Renal cortical epithelial cell (primary cell): ENCODE measurements at places on chromosomes 6 and 20. TPM values are rescaled to one million over a fixed set of nuclear protein-coding genes. Genes with fewer than 3 reads are reported as not detected.

BPIFA1 gene
- total RNA-seq: not detected in 2 replicates

SKIC2 gene
- total RNA-seq: 46.5 and 47.3 TPM in 2 replicates

PKIB gene
- total RNA-seq: 3.6 and 29.3 TPM in 2 replicates

HLA-DRB5 gene
- 0.20 and 0.87 TPM in 2 replicates for total RNA-seq

RNF39 gene
- 0.05 TPM in 1 of 2 replicates, not detected in the other for total RNA-seq

SLA2 gene
- total RNA-seq: not detected in 2 replicates

MICB gene
- total RNA-seq: 5.3 and 17.5 TPM in 2 replicates

SLC22A7 gene
- not detected in 2 replicates for total RNA-seq

TOX2 gene
- total RNA-seq: not detected in 2 replicates

WFDC10B gene
- total RNA-seq: not detected in 2 replicates

NOTCH4 gene
- total RNA-seq: 0.52 and 0.85 TPM in 2 replicates

NOX3 gene
- not detected in 2 replicates for total RNA-seq

NR2E1 gene
- total RNA-seq: not detected in 2 replicates

CYB5R4 gene
- total RNA-seq: 15.6 and 17.1 TPM in 2 replicates

RGS17 gene
- total RNA-seq: 3.6 and 7.0 TPM in 2 replicates

SYNE1 gene
- 39.1 and 195 TPM in 2 replicates for total RNA-seq

TEAD3 gene
- 3.6 and 10.2 TPM in 2 replicates for total RNA-seq

MTCH1 gene
- 196 and 243 TPM in 2 replicates for total RNA-seq

MYB gene
- 0.87 TPM in 1 of 2 replicates, not detected in the other for total RNA-seq

CABLES2 gene
- 2.7 TPM in 1 of 2 replicates, not detected in the other for total RNA-seq

SAMD5 gene
- total RNA-seq: 0.87 and 3.3 TPM in 2 replicates

IL17F gene
- total RNA-seq: not detected in 2 replicates

TRIM10 gene
- under 0.01 TPM in 1 of 2 replicates, not detected in the other for total RNA-seq

TRIM31 gene
- not detected in 2 replicates for total RNA-seq

TMC2 gene
- total RNA-seq: not detected in 2 replicates

ADGRB3 gene
- under 0.01 and 0.05 TPM in 2 replicates for total RNA-seq

BNIP5 gene
- 0.35 TPM in 1 of 2 replicates, not detected in the other for total RNA-seq

GSTA1 gene
- total RNA-seq: 0.15 TPM in 1 of 2 replicates, not detected in the other

PTK7 gene
- total RNA-seq: 81.3 and 141 TPM in 2 replicates

FNDC1 gene
- total RNA-seq: 0.10 TPM in 1 of 2 replicates, not detected in the other

CST3 gene
- total RNA-seq: 247 and 632 TPM in 2 replicates

ADGRF4 gene
- 0.10 and 5.2 TPM in 2 replicates for total RNA-seq

PRSS16 gene
- 2.6 and 3.4 TPM in 2 replicates for total RNA-seq

DSE gene
- total RNA-seq: 149 and 161 TPM in 2 replicates

ECT2L gene
- 0.10 TPM in 1 of 2 replicates, not detected in the other for total RNA-seq

NDRG3 gene
- 28.3 and 34.5 TPM in 2 replicates for total RNA-seq
